ENCODE measurements at places on chromosomes 12 and 14. TPM values are rescaled to one million over a fixed set of nuclear protein-coding genes. Genes with fewer than 3 reads are reported as not detected.

The FGF6 gene
- not detected for total RNA-seq

The INSM2 gene
- not detected for total RNA-seq

The SLC25A47 gene
- not detected for total RNA-seq

The PIWIL1 gene
- 0.27 TPM for total RNA-seq

The SNRNP35 gene
- 32.4 TPM for total RNA-seq

The KRT85 gene
- not detected for total RNA-seq

The ZNF891 gene
- 2.3 TPM for total RNA-seq

The LRRK2 gene
- total RNA-seq, result not detected

The TC2N gene
- total RNA-seq, result 202 TPM

The TRHDE gene
- total RNA-seq, result not detected

The HOXC12 gene
- not detected for total RNA-seq

The PPFIA2 gene
- not detected for total RNA-seq

The PRB2 gene
- not detected for total RNA-seq

The GLIPR1L1 gene
- total RNA-seq, result not detected

The KCNJ8 gene
- total RNA-seq, result not detected

The LMO3 gene
- total RNA-seq, result not detected

The GCH1 gene
- 68.3 TPM for total RNA-seq

The RPS29 gene
- 2,075 TPM for total RNA-seq

The CLEC9A gene
- not detected for total RNA-seq

The OR4N2 gene
- not detected for total RNA-seq

The KLRD1 gene
- 0.70 TPM for total RNA-seq

The CLECL1 gene
- total RNA-seq, result 7.2 TPM

The RNU4-1 gene
- 3,380 TPM for total RNA-seq

The OR4E2 gene
- total RNA-seq, result not detected

The PZP gene
- total RNA-seq, result not detected

The ZDHHC22 gene
- total RNA-seq, result not detected

The ACACB gene
- 15.0 TPM for total RNA-seq

The LRP1-AS gene
- total RNA-seq, result not detected

The CCDC38 gene
- total RNA-seq, result 0.09 TPM

The SIX6 gene
- not detected for total RNA-seq
